Memory B cell (primary cell): ENCODE measurements at places on chromosomes 7 and 10.

GRCh38 chr10:420154-421121 is 269.0 kb downstream of the DIP2C start:
- DNase-seq = no peak
- H3K27ac ChIP-seq = no peak overlapping the region
- H3K36me3 ChIP-seq = no peaks in the 10 kb centered on the region
- H3K27me3 ChIP-seq = peaks cover 4% of the 10 kb centered on the region

- no peaks in the 10 kb centered on the region for H3K27me3 ChIP-seq
- DNase-seq = no peak
- no peaks in the 10 kb centered on the region for H3K4me1 ChIP-seq
- no peak overlapping the region for H3K4me3 ChIP-seq
- H3K36me3 ChIP-seq = no peaks in the 10 kb centered on the region
- H3K27ac ChIP-seq = no peak overlapping the region
These were observed 697.6 kb downstream of the KCNMA1 start for GRCh38 chr10:76939933-76940468.

DNA sequence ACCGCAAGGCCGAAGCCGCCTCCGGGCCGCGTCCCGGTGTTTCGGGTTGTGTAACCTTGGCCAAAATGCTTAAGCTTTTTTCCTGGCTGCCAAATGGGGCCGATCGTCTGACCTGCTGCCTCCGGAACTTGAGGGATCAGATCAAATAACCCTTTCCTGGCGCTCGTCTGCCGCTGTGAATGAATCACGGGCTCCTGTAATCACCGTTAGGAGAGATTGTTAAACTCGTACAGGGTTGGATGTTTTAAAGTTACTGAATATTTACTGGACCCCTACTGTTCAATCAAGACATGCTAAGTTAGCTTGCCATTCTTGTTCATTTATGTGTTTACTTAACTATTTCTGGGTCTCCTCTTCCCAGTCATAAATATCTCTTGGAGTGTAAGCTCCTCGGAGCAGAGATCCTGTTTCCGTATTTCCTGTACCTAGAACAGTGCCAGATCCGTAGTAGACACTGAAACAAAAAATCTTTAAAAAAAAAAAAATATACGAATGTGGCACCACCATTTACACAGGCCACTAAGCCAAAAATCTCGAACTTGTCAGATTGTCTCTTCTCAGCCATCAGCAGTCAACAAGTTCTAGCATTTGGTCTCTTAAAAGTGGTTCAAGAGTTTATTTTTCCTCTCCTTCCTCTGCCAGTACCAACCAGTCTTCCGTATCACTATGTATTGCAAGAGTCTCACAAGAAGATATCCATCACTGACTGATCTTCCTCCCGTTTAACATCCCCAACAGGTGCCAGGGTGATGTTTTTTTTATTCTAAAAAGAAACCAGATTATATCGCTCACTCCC is 650 bp upstream of the TM9SF3 start:
- H3K4me3 ChIP-seq = no peak overlapping the region
- H3K27ac ChIP-seq = no peak overlapping the region
- peaks cover 17% of the 10 kb centered on the region for H3K4me1 ChIP-seq
- H3K36me3 ChIP-seq = no peaks in the 10 kb centered on the region
- no peak for DNase-seq

GRCh38 chr7:69857014-69857413 is 258.7 kb downstream of the AUTS2 start:
- DNase-seq = no peak
- H3K27ac ChIP-seq = no peak overlapping the region
- H3K4me1 ChIP-seq = peaks cover 24% of the 10 kb centered on the region
- H3K27me3 ChIP-seq = no peaks in the 10 kb centered on the region
- no peak overlapping the region for H3K4me3 ChIP-seq

DNA sequence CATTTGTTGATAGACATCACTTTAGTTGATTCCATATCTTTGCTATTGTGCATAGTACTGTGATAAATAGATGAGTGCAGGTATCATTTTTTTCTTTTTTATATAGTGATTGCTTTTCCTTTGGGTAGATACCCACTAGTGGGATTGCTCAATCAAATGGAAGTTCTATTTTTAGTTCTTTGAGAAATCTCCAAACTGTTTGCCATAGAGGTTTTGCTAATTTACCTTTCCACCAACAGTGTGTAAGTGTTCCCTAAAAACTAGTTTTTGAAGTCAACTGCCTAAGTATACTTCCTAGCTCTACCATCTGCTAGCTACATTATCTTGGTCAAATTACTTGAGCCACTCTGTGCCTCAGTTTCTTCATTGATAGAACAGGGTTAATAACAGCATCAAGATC is 31.5 kb upstream of the RSBN1L start:
- no peaks in the 10 kb centered on the region for H3K27me3 ChIP-seq
- peaks cover 3% of the 10 kb centered on the region for H3K4me1 ChIP-seq
- DNase-seq = no peak

DNA sequence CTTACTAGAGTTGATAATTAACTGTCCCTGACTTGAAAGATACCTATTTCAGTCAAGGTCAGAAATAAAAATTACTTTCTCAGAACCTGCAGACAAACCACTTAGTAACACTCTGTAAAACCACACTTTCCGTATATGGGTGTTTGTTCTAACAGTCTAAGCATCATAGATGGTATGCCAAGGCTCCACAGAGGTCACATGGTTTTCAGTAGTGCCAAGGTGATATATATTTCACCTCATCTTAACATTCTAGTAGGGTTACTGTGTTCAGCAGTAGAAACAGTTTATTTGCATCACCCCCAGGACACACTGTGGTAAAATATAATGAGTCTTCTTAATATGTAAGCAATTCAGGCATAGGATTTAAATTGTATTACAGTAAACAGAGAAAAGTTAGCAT is 61.5 kb downstream of the KCND2 start:
- no peak overlapping the region for H3K4me3 ChIP-seq
- no peaks in the 10 kb centered on the region for H3K36me3 ChIP-seq
- no peaks in the 10 kb centered on the region for H3K4me1 ChIP-seq
- no peak for DNase-seq

GRCh38 chr7:30934732-30935568 is 23.3 kb downstream of the AQP1 start:
- no peak overlapping the region for H3K4me3 ChIP-seq
- DNase-seq = no peak
- H3K4me1 ChIP-seq = no peaks in the 10 kb centered on the region
- no peaks in the 10 kb centered on the region for H3K36me3 ChIP-seq

- no peak overlapping the region for H3K27ac ChIP-seq
- no peaks in the 10 kb centered on the region for H3K4me1 ChIP-seq
- no peak overlapping the region for H3K4me3 ChIP-seq
- no peaks in the 10 kb centered on the region for H3K36me3 ChIP-seq
- no peak for DNase-seq
These were observed 2.7 kb upstream of the CALML5 start for GRCh38 chr10:5502061-5502521.

- peaks cover 6% of the 10 kb centered on the region for H3K4me1 ChIP-seq
- H3K36me3 ChIP-seq = no peaks in the 10 kb centered on the region
- no peak for DNase-seq
- no peak overlapping the region for H3K27ac ChIP-seq
- no peaks in the 10 kb centered on the region for H3K27me3 ChIP-seq
- H3K4me3 ChIP-seq = no peak overlapping the region
These were observed 30.1 kb upstream of the RBM20 start for GRCh38 chr10:110613996-110614495.

DNA sequence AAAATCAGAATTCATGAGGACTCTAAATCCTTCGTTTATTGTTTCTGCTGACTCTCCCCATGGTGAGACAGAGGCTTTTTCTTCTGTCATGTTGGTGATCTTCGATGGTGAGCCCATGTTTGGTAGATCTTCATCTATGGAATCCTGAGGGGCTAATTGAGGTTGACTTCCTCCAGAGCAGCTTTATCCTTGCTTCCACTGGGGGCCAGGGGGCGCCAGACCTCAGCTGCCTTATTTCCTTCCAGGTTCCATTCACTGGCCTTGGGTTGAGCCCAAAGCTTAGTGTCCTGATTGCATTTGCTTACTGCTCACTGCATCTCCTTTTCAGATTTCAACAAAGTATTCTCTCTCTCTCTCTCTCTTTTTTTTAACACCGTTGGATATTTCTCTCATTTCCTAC is 80.7 kb downstream of the GCC1 start:
- no peaks in the 10 kb centered on the region for H3K4me1 ChIP-seq
- H3K27ac ChIP-seq = no peak overlapping the region

- H3K4me1 ChIP-seq = peaks cover 10% of the 10 kb centered on the region
- no peaks in the 10 kb centered on the region for H3K27me3 ChIP-seq
- peaks cover 13% of the 10 kb centered on the region for H3K36me3 ChIP-seq
- no peak for DNase-seq
- H3K4me3 ChIP-seq = no peak overlapping the region
These were observed 757.1 kb downstream of the AUTS2 start for GRCh38 chr7:70355198-70356020.

DNA sequence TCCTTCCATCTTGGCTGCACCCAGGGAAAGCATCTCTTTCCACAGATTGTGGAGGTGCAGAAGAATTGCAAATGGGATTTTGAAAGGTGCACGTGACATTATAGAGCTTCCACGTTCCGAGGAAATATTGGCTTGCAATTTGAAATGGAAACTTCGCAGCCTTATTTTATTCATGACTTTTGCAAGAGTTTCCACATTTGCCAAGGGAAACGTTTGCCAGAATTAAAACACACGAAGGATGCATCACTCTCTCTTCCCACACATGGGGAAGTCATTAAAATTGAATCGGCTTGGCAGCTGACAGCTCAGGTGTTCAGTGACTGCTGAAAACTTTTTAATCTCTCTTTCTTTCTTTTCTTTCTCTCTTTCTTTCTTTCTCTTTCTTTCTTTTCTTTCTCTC is 475.4 kb upstream of the IGFBP3 start:
- H3K4me3 ChIP-seq = no peak overlapping the region
- no peak overlapping the region for H3K27ac ChIP-seq
- no peak for DNase-seq
- H3K4me1 ChIP-seq = no peaks in the 10 kb centered on the region

- no peak overlapping the region for H3K27ac ChIP-seq
- no peak for DNase-seq
- peaks cover 9% of the 10 kb centered on the region for H3K4me1 ChIP-seq
- peaks cover 3% of the 10 kb centered on the region for H3K27me3 ChIP-seq
- H3K4me3 ChIP-seq = no peak overlapping the region
These were observed 10.5 kb upstream of the ZMIZ2 start for GRCh38 chr7:44738051-44738723.

DNA sequence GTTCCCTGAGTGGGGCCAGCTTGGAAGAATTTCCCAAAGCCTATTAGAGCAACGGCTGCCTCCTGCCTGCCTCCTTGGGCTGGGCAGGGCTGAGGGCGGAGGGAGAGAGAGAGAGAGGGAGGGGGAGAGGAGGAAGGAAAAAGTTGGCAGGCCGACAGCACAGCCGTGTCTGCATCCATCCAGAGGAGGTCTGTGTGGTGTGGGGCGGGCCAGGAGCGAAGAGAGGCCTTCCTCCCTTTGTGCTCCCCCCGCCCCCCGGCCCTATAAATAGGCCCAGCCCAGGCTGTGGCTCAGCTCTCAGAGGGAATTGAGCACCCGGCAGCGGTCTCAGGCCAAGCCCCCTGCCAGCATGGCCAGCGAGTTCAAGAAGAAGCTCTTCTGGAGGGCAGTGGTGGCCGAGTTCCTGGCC is at the start of gene AQP1:
Gene AQP1, plus strand, starts transcription at position 293 of the 409 bp plus-strand sequence. Its CDS starts 57 bp downstream, at position 350.
- DNase-seq = no peak
- no peaks in the 10 kb centered on the region for H3K36me3 ChIP-seq
- H3K4me3 ChIP-seq = no peak within 1 kb of the TSS
- peaks cover 4% of the 10 kb centered on the region for H3K4me1 ChIP-seq

- peaks cover 9% of the 10 kb centered on the region for H3K4me1 ChIP-seq
- H3K27me3 ChIP-seq = no peaks in the 10 kb centered on the region
- DNase-seq = no peak
- peak overlapping the region; percentile 35 for H3K27ac ChIP-seq
- no peak overlapping the region for H3K4me3 ChIP-seq
- peaks cover 17% of the 10 kb centered on the region for H3K36me3 ChIP-seq
These were observed 3.3 kb downstream of the MAD1L1 start for GRCh38 chr7:2229467-2229866.

GRCh38 chr10:89414879-89415821 is 782 bp downstream of the IFIT5 start:
- H3K36me3 ChIP-seq = peaks cover 14% of the 10 kb centered on the region
- peaks cover 28% of the 10 kb centered on the region for H3K4me1 ChIP-seq
- no peaks in the 10 kb centered on the region for H3K27me3 ChIP-seq
- peak; percentile 50 for DNase-seq
- H3K4me3 ChIP-seq = peak overlapping the region; percentile 97

- H3K4me1 ChIP-seq = peaks cover 5% of the 10 kb centered on the region
- no peak overlapping the region for H3K4me3 ChIP-seq
- no peak for DNase-seq
These were observed 87.7 kb downstream of the WDR11 start for GRCh38 chr10:120938822-120939221.

DNA sequence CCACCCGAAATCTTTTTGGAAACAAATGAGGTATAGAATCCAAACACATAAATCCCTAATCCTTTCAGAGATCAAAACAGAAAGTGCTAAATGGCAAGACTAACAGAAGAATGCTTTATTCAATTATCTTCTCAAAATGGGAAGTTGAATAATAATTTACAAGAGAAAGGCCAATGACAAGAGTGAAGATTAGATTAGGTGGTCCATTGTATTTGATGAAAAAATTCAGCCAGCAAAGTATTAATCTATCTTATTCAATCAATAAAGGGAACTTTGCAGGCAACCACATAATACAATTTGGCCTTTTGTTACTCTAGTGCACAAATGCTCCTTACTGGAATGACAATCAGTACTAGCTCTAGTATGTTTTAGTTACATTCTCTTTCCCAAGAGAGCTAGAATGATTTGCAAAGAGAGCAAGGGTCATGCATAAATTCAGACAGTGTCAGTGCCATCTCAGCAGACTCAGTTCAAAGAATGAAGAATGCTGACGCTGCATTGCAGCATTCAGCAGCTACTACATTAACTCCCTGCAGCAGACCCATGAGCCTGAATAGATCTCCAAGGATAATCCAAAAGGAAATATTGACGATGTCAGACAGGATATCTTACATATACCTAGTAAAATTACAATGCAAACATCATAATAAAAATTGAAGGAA is 131.8 kb downstream of the ANK3 start:
- no peak overlapping the region for H3K27ac ChIP-seq
- no peaks in the 10 kb centered on the region for H3K27me3 ChIP-seq
- H3K4me3 ChIP-seq = no peak overlapping the region
- no peak for DNase-seq
- H3K4me1 ChIP-seq = peaks cover 2% of the 10 kb centered on the region

DNA sequence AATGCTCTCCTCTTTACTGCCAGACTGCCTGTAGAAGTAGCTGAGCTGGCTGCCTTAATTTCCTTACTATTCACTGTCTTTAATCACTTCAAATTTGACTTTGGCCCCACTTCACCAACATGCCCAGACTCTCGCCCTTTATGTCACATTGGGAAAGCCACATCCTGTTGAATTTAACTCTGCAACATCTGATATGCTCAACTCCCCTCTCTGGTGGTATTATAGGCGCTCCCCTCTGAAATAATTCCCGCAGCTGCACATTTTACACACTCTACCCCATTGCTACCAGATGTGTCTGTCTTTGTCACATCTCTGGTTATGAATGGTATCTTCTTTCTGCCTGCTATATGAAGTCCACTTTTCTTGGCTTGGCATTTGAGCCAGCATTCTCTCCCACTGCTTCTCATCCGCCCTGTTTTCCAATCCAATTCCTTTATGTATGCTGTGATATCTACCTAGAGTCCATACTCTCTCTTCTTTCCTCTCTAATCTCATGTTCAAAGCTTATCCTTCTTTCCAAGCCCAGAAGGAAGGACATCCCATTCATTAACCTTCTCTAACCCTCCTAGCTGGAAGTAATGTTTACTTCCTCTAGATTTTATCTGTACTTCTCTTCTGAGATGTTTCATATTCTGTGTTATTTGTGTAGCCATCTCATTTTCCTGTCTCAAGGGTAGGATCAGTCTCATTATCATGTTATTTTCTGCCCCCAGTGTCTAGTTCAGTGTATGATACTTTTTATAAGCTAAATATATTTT is 134.5 kb downstream of the ST7 start:
- no peak overlapping the region for H3K27ac ChIP-seq
- no peak overlapping the region for H3K4me3 ChIP-seq
- H3K36me3 ChIP-seq = no peaks in the 10 kb centered on the region
- no peak for DNase-seq
- no peaks in the 10 kb centered on the region for H3K27me3 ChIP-seq
